ENCODE measurements at places on chromosomes 13 and 19.
A peak's percentile ranks its signal among the peaks of the same experiment; 100 is the strongest.

DNA sequence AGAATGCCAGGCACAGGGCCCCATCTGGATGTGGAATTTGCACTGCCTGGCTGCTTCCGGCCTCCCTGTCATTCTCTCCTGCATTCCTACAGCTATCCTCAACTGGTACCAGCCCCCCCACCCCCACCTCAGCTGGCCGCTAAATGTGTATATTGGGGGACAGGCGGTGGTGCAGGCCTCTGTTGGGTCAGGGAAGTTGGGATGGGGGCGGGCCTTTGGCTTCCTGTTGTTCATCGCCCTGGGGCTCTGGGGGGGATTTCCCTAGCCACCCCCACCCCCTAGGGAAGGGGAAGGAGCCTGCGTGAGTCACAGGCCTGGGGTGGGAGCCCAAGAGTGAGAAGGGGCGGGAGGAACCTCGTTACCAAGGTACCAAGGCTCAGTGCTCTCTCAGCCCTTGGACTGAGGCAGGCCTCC is 10.6 kb downstream of the POU2F2 start:
- peak; percentile 62 for DNase-seq

DNA sequence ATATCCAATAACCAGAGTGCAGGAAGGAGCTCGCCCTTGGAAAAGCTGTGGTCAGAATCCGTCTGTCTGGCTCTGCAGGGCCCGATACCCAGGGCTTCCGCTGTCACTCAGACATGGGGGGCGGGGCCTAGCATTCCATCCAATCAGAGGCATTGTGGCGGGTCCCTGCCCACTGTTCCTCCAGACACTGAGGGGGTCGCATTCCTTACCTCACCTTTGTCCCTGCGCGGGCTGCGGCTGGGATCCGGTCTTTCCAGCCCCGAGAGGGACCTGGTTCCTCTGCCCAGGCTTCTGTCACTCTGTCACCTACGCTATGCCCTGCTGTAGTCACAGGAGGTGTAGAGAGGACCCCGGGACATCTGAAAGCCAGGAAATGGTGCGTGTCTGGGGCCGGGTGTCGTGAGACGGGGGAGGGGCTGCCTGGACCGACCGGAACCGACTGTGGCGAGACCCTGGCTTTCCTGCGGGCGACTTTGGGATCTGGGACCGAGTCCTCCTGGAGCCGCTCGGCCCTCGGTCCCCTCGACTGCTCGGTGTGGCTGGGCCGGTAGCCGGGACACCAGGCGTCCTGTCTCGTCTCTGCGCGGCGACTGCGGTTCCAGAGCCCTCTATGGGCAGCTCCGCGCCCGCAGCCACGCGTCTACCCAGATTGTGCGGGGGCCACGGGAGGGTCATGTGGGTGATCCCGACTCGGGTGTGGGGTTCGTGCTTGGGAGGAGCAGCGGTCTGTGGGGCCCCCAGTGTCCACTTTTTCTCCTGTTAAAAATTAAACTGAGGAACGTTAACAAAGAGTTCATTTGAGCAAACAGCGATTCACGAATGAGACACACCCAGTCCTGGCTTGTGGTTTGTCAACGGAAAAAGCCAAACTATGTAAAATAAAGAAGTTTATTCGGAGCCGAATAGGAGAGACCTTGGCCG is at the start of gene ZNF69:
Gene ZNF69, plus strand, starts transcription at position 172 of the 921 bp plus-strand sequence. Its CDS starts 142 bp downstream, at position 314.
- no peak for DNase-seq

GRCh38 chr13:105552078-105552477 is 983.4 kb downstream of the EFNB2 start:
- DNase-seq, result no peak

DNA sequence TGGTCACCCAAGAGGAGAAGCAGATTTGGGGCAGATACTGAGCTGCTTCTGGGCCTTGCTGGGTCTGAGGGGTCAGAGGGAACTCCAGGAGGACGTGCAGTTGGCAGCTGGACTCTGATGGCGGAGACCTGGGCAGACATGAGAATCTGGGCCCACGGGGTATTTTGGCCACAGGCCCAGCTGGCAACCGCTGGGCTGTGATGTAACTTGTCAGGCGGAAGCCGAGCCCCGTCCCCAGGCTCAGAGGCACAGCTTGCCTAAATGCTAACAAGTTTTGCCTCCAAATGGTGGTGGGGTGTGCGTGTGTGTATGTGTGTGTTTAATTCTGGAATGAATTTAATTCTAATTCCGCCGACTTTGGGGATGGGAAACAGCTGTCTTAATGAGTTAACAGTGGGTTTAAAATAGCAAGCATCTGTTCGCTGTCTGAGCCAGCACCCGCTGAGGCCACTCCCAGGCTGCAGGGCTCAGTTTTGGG is 11.6 kb downstream of the ZNRF4 start:
- DNase-seq, result no peak

GRCh38 chr13:53005626-53006025 is 23.0 kb upstream of the OLFM4 start:
- DNase-seq, result no peak

DNA sequence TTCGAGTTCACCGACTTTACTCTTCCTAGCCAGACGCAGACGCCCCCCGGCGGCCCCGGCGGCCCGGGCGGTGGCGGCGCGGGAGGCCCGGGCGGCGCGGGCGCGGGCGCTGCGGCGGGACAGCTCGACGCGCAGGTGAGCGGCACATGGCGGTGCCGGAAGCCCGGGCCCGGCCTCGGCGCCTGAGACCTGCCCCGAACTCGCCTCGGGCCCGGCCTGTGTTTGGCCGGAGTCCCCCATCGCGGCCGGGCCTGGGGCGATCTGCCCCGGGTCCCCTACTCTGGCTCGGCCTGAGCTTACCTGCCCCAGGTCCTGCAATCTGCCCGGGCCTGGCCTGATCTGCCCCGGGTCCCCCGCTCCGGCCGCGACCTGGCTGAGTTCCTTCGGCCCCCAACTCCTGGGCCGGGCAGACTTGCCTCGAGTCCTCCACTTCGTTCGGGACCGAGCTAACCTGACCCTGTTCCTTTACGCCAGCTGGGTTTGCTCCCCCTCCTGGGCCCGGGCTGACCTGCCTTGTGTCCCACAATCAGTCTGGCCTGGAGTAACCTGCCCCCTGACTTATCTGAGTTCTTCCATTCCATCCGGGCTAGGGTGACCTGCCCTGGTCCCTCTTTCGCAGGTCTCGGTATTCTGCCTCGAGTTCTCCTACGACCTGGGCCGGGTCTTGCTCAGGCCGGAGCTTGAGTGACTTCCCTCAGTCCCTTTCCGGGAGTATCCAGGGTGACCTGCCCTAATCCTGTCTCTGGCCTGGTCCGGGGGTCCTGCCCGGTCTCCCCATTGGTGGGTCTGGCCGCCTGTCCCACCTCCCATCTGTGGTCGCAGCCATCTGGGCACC is 764 bp downstream of the UPF1 start:
- no peak for DNase-seq

GRCh38 chr19:41993612-41994483 is at the start of gene ATP1A3:
Gene ATP1A3 (minus strand): TSS chr19:41994230. CDS start chr19:41994076, 154 bp downstream.
- DNase-seq, result no peak

- no peak for DNase-seq
Observed at GRCh38 chr13:76213423-76213904, 577.3 kb downstream of the LMO7 start.

DNA sequence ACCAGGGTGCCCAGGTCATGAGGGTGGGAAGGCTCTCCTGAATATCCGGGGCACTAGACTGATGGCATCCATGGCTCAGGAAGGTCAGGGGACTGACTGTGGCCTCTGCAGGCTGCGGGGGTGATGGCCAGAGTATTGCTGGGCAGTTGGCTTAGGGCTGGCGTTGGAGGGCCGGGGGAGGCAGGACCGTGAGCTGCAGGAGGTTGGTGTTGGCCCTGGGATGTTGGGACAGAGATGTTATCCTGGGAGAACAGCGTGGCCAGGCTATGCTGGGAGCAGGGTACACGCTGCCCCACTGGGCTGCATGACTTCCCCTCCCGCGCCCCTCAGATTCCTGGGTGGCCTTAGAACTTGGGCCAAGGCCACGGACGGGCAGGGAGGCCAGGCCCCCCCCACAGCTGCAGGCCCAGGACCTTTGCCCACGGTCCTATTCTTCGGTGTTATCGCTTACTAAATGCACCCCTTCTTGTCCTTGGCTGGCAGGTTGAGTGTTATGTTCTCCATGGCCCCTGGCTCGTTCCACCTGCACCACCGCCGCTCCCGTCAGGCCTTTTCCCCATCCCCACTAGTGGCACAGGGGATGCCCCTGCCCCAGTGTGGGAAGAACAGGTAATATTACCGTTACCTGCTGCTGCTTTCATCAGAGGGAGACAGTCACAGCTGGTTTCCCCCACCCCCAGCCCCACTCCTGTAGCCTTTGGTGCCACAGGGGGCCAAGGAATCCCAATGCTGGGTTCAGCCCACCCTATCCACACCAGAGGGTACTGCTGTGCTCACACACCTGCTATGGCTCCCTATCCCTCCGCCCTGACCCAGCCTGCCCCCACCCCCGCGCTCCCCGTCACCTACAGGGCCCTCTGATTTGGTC is 3.2 kb upstream of the ISYNA1 start:
- no peak for DNase-seq

- no peak for DNase-seq
Observed at GRCh38 chr13:75153834-75154233, 328.1 kb downstream of the TBC1D4 start.

GRCh38 chr13:100158569-100158968 is 69.7 kb downstream of the PCCA start:
- DNase-seq, result no peak

- no peak for DNase-seq
Observed at GRCh38 chr19:46478356-46478986, 7.1 kb upstream of the PNMA8A start.

- no peak for DNase-seq
Observed at GRCh38 chr19:11405846-11406643, 13.1 kb downstream of the RGL3 start.

GRCh38 chr13:98565726-98566565 is 11.0 kb downstream of the STK24 start:
- DNase-seq, result no peak

DNA sequence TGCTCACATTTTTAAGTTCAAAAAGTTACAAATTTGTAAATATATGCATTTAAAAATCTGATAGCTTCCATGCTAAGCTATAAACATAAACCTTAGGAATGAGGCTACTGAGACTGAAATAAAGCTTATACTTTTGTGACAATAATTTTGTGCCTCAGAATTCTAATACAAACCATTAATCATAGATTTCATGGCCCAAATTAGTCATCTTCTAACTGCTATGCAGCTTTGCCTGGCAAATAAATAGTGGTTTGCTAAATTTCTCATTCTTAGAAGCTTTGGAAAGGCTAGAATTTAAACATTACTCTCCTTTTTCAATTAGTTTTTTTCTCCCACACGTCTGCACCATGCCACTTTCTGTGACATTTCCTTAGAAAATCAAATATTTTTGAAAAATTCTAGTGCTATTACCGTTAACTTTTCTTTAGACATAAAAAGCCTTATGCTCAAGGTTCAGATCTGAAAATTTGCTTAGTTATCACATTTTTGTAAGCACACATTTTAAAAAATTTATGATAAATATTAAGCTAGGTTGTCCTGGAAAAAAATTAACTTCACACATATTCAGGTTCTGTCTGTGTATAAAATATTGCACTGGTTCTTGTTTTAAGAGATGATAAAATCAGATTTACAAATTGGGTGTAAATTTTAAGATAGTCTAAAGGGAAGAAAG is 46.9 kb downstream of the FNDC3A start:
- DNase-seq, result no peak

DNA sequence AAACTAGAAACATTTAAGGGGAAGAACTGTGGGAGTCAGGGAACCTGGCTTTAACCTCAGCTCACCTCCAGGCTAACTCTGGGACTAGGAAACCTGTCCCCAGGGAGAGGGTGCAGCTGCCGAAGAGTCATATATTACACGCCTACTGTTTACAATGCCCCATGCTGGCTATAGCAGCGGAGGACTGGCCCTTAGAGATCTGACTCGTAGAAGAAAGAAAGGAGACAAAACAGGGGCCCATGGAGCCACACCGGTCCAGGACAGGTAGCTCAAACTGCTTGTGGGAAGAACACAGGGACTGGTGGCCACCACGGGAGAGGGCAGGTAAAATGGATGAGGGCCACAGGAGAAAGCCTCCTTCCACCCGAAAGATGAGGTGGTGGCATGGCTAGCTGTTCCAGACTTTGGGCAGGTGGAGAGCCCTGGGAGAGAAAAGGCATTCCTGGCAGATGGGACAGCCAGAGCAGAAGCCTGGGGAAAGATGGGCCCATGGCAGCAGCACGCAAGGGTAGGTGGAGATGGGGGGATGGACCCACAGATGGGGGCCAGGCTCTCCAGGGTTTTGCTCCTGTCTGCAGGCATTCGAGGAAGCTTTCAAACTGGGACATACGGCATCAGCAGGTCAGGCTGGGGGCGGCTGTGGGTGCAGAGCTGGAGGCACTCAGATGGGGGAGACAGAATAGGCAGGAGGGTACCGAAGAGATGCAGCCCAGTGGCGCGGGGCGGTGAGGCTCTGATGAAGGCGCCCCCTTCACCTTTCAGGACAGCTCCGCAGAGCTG is 69.5 kb downstream of the LATS2 start:
- DNase-seq, result no peak

DNA sequence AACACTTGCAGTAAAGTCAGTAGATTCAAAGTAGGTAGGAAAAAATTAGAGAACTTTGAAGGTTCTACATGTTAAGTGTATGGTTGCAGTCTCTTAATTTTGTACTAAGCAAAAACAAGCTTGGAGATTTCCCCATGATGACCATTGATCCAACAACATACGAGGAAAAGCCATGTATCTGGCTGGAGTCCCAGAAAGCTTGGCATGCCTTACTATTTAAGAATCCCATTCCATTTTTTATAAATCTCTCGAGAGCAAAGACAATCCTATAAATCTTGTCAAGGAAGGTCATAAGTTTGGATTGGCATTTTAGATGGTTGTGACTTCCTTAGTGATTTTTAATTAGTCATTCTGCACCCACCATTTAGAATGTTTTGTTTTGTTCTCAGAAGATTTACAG is 495.9 kb downstream of the GPC5 start:
- no peak for DNase-seq

GRCh38 chr13:83819611-83820010 is 62.7 kb downstream of the SLITRK1 start:
- no peak for DNase-seq

- DNase-seq, result peak; percentile 8
Observed at GRCh38 chr19:2561895-2562294, 86.0 kb downstream of the GADD45B start.

GRCh38 chr13:51782026-51782710 is 21.8 kb downstream of the DHRS12 start:
- DNase-seq, result no peak

- DNase-seq, result no peak
Observed at GRCh38 chr13:91955546-91956355, 557.3 kb downstream of the GPC5 start.

DNA sequence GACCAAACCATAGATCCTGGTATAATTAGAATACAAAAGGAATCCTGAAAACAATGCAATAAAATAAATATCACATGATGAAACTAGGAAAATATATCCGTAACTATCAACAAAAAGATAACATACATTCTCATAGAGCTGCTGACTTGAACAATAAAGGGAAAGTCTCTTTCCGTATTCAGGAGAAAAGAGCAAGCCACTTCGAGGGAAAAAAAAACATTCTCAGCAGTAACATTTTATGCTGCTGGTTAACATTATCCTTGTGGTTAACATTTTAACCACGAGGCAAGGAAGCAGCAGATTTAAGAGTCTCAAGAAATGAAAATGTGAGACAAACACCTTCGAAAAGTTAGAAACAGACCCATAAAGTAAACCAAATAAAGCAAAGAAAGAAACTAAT is 25.8 kb downstream of the NALCN start:
- no peak for DNase-seq

GRCh38 chr13:46553521-46553885 is 533 bp downstream of the LRCH1 start:
- no peak for DNase-seq
